ENCODE measurements at places on chromosomes 3 and 15. TPM values are rescaled to one million over a fixed set of nuclear protein-coding genes. Genes with fewer than 3 reads are reported as not detected.

DNA sequence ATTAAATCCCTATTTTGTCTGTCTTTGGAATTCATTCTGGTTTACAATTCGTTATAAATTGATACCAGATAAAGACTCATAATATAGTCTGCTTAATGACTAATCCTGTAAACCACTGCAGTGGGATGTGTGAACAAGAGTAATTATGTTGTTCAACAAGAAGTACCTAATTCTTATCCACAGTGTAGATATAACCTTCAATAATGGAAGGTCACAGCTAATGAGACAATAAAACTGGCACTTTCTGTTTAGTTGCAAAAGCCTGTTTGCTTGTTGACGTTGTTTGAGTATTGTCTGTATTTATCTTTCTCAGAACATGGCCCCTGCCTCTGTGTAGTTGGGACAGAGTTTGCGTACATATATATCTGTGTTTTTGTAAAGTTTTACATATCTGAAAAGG, 26.7 kb downstream of the PIAS1 start:
- H3K4me3 ChIP-seq: no peak overlapping the region
- no peaks in the 10 kb centered on the region for H3K27me3 ChIP-seq
- H3K4me1 ChIP-seq: peaks cover 5% of the 10 kb centered on the region
- H3K36me3 ChIP-seq: no peaks in the 10 kb centered on the region
- DNase-seq: no peak

GRCh38 chr3:57727106-57727505, 29.0 kb upstream of the SLMAP start:
- H3K4me3 ChIP-seq: no peak overlapping the region
- no peak overlapping the region for H3K27ac ChIP-seq
- H3K27me3 ChIP-seq: no peaks in the 10 kb centered on the region
- H3K36me3 ChIP-seq: no peaks in the 10 kb centered on the region
- DNase-seq: no peak
- H3K4me1 ChIP-seq: no peaks in the 10 kb centered on the region

GRCh38 chr3:131250466-131250865, 131.1 kb upstream of the NUDT16 start:
- no peak for DNase-seq
- H3K27ac ChIP-seq: no peak overlapping the region
- H3K4me3 ChIP-seq: no peak overlapping the region
- H3K27me3 ChIP-seq: peaks cover 2% of the 10 kb centered on the region

DNA sequence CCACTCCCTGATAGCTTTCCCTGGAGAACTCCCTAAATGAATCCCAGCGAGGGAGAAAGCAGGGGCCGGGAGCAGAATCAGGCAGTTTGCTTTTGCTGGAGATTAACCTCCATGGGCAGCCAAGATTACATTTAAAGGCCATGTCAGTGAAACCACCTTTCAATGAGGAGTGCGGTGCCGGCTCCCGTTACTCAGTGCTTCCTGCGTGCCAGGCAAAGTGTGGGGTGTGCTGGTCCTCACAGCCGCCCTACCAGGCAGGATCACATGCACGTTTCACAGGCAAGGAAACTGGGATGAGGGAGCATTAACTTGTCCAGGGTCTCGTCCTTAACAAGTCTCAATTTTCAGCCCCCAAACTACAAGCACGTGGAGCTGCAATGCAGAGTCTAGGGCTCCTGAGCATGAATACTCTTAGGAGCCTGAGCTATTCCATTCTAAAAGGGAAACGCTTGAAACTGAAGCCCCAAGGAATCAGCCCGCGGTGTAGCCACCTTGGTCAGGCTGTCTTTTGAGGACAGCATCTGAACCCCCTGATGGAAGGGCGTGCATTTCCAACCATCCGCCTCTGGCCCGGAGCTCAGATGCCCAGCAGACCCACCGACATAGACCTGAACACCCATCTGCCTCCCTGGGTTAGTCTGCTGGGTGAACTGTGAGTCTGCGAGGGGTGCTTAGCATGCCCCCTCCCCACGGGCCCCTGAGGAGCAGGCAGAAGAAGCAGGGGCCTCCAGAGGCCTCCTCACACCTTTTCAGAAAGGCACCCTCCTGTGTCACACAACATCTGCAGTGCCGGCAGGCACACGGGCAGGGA, 5.6 kb downstream of the IGDCC3 start:
- H3K27ac ChIP-seq: no peak overlapping the region
- no peaks in the 10 kb centered on the region for H3K36me3 ChIP-seq

DNA sequence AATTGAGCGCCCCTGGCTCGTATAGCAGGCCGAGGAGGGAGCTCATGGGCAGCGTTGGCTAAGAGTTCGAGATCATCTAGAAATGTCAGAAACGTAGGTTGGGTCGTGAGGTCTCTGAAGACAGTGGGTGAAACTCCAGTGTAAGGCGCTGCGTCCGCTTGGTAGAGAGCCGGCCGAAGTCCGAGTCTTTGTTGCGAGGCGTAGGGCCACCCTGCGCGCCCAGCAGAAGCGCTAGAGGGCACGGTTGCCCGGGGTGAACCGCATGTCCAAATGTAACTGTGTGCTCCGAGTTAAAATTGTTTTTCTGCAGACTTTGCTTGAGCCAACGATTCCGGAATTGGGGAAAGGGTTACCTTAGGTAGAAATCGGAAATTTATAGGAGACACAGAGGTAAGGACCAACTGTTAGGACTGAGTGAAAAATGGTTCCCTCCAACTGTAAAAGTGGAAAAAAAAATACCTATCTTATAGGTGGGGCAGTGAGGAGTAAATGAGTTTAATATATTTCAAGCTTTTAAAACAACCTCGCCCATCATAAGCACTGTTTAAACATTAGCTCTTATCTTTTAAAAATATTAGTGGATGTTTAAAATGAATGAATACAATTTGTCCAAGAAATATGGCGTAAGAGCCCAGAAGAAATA, 993 bp upstream of the SIAH2 start:
- no peaks in the 10 kb centered on the region for H3K27me3 ChIP-seq
- H3K4me1 ChIP-seq: peaks cover 13% of the 10 kb centered on the region
- peak overlapping the region; percentile 99 for H3K27ac ChIP-seq
- peak; percentile 72 for DNase-seq
- peak overlapping the region; percentile 81 for H3K4me3 ChIP-seq

DNA sequence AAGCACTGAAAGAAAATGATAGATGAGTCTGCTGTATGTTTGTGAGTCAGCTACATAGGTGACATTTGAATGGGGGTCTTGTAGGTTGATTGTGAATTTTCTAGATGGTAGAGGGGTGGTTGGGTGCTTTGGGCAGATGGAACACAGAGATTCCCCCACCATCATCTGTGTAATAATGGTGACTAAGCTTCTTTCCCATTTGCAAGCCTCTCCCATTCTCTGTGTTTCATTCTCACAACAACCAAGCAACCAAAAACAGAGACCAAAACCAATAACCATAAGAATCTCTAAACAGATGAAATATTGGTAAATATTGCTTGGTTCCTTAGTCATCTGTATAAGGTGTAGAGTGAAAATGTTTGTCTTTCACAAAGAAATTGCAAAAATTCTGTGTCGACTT, 17.8 kb upstream of the UTS2B start:
- no peak overlapping the region for H3K27ac ChIP-seq
- H3K36me3 ChIP-seq: no peaks in the 10 kb centered on the region
- H3K4me1 ChIP-seq: no peaks in the 10 kb centered on the region
- H3K4me3 ChIP-seq: no peak overlapping the region
- no peaks in the 10 kb centered on the region for H3K27me3 ChIP-seq
- DNase-seq: no peak

DNA sequence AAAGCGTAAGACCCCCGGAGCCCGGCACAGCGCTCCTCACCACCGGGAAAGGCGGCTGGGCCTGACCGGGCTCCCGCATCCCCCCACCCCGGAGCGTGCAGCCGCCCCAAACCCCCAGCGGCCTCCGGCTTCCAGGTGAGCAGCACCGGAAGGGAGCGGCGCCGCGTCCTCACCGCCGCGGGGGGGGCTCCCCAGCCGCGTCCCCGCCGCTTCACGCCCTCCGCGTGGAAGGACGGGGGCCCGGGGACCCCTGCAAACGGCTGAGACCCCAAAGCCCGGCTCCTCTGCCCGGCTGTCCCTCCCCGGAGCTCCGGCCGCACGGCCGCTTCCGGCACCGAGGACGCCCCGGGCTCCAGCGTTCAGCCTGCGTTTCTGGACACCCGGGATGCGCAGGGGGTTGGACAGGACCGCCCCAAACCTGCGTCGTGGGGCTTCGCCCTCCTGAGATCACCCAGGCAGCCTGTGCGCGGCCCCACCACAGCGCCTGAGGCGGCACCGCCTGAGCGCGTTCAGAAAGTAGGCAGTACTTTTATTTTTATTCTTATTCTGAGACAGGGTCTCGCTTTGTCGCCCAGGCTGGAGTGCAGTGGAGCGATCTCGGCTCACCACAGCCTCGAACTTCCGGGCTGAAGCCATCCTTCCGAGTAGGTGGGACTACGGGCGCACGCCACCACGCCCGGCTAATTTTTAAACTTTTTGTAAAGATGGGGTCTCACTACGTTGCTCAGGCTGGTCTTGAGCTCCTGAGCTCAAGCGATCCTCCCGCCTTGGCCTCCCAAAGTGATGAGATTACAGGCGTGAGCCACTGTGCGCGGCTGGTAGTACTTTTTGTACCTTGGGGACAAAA, 51.6 kb upstream of the BLM start:
- peaks cover 33% of the 10 kb centered on the region for H3K4me1 ChIP-seq
- peak overlapping the region; percentile 51 for H3K4me3 ChIP-seq
- peak overlapping the region; percentile 8 for H3K27ac ChIP-seq
- H3K36me3 ChIP-seq: no peaks in the 10 kb centered on the region

- no peak for DNase-seq
- H3K4me3 ChIP-seq: no peak overlapping the region
- no peaks in the 10 kb centered on the region for H3K4me1 ChIP-seq
- no peaks in the 10 kb centered on the region for H3K27me3 ChIP-seq
Measured at GRCh38 chr3:183930086-183930485, 45.4 kb upstream of the PARL start.

- no peak overlapping the region for H3K27ac ChIP-seq
- H3K36me3 ChIP-seq: peaks cover 3% of the 10 kb centered on the region
- H3K4me3 ChIP-seq: no peak overlapping the region
- H3K4me1 ChIP-seq: no peaks in the 10 kb centered on the region
Measured at GRCh38 chr15:34264076-34264475, 39.3 kb downstream of the EMC4 start.

DNA sequence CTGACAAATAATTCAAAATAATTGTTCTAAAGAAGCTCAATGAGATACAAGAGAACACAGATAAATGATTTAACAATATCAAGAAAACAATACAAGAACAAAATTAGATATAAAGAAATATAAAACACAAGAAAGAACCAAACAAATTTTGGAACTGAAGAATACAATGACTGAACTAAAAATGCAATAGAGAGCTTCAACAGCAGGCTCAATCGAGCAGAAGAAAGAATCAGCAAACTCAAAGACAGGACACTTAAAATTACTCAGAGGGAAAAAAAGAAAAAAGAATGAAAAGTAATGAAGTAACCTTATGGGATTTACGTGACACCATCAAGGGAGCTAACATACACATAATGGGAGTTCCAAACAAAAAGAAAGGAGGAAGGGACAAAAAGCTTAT, 32.1 kb downstream of the CCDC54 start:
- H3K27ac ChIP-seq: no peak overlapping the region
- H3K27me3 ChIP-seq: no peaks in the 10 kb centered on the region
- DNase-seq: no peak
- H3K4me1 ChIP-seq: no peaks in the 10 kb centered on the region
- H3K4me3 ChIP-seq: no peak overlapping the region

DNA sequence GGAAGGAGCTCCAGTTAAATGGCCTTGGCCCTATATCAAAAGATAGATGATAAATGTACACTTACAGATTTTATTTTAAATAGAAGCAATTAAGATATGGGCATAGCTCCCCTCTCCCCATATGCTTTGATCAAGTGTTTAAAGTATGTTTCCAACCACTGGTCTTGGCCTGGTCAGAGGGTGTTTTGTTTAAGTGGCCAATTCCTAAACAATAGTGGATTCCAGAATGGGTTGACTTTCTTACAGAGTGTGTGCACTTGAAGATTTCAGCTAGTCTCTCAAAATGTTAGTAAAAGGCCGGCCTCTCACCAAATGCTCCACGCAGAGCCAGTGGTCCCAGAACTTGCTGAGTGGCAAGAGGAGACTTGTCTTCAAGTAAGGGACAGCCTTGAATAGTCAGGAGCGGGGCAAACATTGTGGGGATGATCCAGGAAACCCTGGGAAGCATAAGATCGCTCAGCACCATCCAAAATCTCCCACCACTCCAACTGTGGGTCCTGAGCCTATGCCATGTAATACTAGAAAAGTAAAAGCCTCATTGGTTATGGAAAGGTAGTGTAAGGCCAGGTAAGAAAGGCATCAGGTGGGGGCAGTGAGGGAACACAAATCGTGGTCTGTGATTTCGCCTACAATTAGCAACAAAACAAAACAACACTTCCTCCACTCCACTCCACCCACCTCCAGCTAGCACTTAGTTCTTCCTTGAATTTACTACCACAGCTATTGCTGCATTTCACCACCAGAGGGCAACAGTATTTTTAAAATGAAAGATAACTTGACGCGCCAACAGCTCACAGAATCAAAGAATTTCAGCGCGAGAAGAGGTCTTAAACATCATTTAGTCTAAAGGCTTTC, 4.8 kb downstream of the RARRES1 start:
- no peak for DNase-seq
- H3K27me3 ChIP-seq: no peaks in the 10 kb centered on the region
- peaks cover 13% of the 10 kb centered on the region for H3K4me1 ChIP-seq
- H3K4me3 ChIP-seq: no peak overlapping the region
- no peaks in the 10 kb centered on the region for H3K36me3 ChIP-seq

GRCh38 chr3:161556533-161556932, 59.9 kb downstream of the OTOL1 start:
- DNase-seq: no peak
- H3K27me3 ChIP-seq: peaks cover 3% of the 10 kb centered on the region
- no peak overlapping the region for H3K27ac ChIP-seq
- peaks cover 5% of the 10 kb centered on the region for H3K4me1 ChIP-seq

DNA sequence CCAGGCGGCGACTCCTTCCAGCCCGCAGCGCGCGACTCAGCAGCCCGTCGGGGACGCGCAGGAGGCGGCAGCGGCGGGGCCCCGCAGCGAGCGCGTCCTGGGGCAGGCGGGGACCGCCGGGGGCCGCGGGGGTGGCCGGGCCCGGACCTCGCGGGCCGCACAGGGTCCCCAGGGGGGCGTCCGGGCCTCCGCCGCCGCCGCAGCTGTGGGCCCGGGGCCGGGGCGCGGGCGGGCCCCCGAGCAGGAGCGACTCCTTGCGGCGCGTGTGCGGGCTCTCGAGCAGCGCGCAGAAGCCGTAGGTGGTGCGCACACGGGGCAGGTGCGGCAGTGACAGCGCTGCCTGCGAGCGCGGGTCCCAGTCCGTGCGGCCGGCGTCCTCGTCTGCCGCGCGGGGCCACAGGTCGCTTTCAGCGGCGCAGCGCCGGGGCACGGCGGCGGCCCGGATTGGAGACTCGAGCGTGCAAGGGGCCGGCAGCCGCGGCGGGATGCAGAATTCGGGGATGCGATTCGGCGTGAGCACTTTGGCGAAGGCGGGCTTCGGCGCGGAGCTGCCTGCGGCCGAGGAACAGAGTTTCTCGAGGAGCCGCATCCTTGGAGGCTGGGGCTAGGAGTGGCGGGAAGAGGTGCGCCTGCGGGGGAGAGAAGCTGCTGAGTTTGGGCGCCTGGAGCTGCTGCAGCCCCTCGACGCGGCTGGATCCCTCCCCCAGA, 535 bp downstream of the C2CD4B start:
- no peak overlapping the region for H3K4me3 ChIP-seq
- peaks cover 25% of the 10 kb centered on the region for H3K27me3 ChIP-seq
- no peak overlapping the region for H3K27ac ChIP-seq
- H3K4me1 ChIP-seq: peaks cover 7% of the 10 kb centered on the region
- peak; percentile 7 for DNase-seq

Gene SUSD5
- not detected for total RNA-seq

Gene SPESP1
- total RNA-seq: not detected

Gene TM6SF1
- total RNA-seq: 15.5 TPM

Gene BDH1
- total RNA-seq: 17.4 TPM

Gene CAMK1
- 8.7 TPM for total RNA-seq

Gene IQGAP1
- total RNA-seq: 493 TPM

Gene CYP11A1
- total RNA-seq: 5.1 TPM

Gene ATP13A5
- not detected for total RNA-seq

Gene DUSP7
- 8.7 TPM for total RNA-seq

Gene FOXB1
- not detected for total RNA-seq

Gene HRH1
- total RNA-seq: not detected

Gene LRRC57
- total RNA-seq: 29.4 TPM
